ENCODE measurements at places on chromosomes 12 and 14. TPM values are rescaled to one million over a fixed set of nuclear protein-coding genes. Genes with fewer than 3 reads are reported as not detected.

DNA sequence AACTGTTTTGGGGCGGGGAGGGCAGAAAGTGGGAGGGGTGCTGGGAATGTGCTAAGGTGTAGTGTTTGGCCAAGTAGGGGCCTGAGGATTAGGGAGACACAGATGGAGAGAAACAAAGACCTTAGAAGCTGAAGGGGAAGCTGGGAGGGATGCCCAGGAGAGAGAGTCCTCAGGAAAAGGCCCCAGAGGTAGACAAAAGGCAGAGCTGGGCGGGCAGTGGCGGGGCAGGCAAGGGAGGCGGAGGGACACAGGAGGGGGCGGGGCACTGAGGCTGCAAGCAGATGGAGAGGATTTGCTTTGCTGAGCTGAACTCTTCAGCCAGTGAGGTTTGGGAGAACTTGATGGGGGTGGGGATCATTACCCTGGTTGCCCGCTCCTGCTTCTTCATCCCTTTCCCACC is 2.8 kb downstream of the PTMS start:
- no peak for DNase-seq

Gene PIWIL1
- not detected for total RNA-seq

- DNase-seq, result no peak
These were observed 104.3 kb upstream of the PPFIA2 start for GRCh38 chr12:81863406-81863805.

Gene SSTR1
- total RNA-seq, result 0.63 TPM

DNA sequence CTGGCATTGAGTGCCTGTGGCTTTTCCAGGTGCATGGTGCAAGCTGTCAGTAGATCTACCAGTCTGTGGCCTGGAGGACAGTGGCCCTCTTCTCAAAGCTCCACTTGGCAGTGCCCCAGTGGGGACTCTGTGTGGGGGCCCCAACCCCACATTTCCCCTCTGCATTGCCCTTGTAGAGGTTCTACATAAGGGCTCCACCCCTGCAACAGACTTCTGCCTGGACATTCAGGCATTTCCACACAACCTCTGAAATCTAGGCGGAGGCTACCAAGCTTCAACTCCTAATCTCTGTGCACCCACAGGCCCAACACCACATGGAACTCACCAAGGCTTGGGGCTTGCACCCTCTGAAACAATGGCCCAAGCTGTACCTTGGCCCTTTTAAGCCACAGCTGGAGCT is 102.7 kb upstream of the PLEKHG7 start:
- DNase-seq, result no peak

GRCh38 chr14:93011141-93011529 is 88.2 kb downstream of the CHGA start:
- no peak for DNase-seq

Gene PRKD1
- 11.5 TPM for total RNA-seq

Gene ASPG
- total RNA-seq, result not detected

DNA sequence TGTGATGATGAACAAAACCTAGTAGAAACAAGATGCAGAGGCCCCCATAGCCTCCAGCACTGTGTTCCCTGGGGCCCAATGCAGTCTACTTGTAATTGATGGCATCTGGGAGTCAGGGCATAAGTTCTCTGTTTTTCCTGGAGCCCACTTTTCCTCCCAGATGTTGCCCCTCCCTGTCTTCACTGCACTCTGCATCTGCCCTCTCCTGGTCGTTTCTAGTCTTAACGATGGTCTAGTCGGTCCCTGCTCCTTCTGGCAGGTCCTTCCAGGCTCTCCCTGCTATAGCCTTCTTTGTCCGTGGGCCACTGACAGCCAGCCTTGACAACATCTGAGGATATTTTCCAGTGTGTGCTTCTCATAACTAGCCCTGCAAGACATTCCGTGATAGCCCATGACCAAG is 208.3 kb downstream of the GXYLT1 start:
- no peak for DNase-seq

DNA sequence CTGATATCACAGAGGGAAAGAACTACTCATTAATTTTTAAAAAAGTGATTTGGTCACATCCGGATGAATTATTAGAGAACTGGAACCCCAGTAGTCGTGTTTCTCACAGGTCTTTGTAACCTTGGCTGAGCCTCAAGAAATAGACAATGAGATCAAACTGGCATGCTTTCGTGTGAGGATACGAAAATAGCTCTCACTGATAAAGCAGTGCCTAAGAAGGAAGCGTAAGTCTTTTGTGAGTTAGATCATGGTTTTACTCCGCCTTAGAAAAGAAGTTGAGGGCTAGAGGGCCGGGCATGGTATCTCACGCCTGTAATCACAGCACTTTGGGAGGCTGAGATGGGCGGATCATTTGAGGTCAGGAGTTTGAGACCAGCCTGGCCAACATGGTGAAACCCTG is 33.8 kb upstream of the GALNT16 start:
- DNase-seq, result peak; percentile 78

GRCh38 chr12:53198486-53199110 is 8.5 kb downstream of the ITGB7 start:
- DNase-seq, result no peak

Gene FZD10
- total RNA-seq, result not detected

DNA sequence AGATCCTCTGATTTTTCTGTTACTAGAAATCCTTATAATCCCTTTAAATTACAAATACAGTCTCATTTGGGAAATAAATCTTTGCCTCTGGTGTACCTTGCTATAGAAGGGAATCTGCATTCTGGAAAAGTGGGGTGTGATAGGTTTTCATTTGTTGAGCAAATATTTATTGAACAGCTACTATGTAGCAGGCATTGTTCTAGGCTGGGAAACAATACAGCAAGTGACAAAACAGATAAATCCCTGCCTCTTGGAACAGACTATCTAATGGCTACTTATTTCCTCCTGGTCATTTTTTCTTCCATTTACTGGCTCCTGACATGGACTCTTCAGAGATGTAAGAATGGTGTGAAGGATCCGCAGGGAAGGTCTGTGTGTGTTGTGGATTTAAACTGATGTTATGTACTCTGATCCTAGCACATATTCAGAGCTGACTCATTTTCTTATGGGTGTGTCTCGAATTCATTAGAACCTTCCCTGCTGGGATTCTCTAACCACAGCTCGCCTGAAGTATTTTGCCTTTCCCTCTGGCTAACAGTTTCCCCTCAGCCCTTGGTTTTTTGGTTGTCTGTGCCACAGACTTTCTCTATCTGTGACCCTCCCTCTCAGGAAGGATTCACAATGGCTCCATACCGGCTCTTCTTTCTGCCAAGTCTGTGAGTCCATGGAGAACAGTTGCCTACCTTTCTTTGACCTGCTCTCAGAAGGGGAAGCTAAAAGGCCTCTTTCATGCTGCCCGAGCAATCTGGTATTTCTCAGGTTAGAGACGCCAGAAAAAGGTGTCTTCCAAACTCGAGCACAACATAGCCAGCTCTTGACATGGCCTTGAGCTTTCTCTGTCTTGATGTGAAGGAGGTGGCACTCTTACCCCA is 53.7 kb downstream of the TMTC2 start:
- peak; percentile 80 for DNase-seq

DNA sequence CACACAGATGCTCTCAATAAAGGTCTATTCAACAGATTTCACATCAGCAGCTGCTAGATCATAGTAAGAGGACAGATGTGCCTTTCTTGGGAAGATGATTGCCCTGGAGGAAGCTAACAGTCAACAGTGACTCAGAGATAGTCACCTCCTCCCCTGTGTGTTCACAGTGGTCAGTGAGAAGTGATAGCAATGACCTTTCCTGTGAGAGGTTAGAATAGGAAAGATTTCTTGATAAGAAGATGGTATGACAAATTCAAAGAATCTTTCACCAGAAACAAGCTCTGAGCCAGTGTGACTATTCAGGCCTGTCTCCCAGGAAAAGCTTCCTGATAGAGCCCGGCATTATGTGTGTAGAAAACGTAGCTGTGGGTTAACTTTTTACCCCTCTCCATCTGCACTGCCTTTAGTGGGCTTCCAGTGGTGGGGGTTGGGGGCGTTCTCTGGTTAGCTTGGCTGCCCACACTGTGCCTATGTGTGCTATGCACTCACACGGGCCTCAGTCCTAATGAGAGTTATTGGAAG is 66.4 kb upstream of the ARHGAP5 start:
- peak; percentile 39 for DNase-seq

DNA sequence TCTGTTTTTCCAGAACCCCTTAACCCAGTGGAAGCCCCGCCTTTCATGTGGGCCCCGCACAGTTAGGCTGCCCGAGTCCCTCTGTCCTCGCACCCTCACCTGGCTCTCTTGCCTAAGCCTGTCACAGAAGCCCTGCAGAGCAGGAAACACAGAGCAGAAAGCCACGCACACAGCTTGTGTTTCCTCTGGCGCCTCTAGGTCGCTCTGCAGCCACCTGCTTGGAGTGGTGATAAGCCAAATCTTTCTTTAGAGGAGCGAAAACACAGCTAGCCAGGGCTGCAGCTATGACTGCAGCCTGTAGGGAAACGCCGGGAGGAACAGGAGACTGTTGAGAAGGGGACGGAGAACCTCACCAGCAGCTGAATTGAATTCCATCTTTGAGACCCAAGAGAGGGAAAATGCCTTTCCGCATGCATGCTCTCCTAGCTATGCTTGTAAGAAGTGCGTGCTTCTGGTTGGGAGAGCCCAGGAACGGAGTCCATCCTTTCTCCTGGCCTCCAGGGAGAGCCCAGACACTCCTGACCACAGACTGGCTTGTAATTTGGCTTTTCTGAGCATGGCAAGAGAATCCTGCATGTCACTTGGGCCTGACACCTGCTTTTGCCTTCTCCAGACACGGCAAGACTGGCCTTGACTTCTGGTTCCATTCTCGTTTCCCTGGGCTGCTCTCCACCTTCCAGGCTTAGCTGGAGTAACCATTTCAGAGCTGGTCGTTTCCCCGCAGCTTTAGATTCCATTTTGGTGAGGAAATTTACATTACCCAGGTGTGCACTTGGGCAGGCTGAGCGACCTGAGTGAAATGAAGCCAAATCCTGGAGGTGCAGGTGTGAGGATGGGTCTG is 301.6 kb downstream of the CACNA1C start:
- DNase-seq, result no peak

- DNase-seq, result no peak
These were observed 170.6 kb downstream of the MED13L start for GRCh38 chr12:116106870-116107269.

Gene C14orf39
- 0.18 TPM for total RNA-seq

Gene PMCH
- total RNA-seq, result 0.27 TPM

Gene KLRG1
- total RNA-seq, result not detected

Gene ANAPC7
- total RNA-seq, result 25.8 TPM

GRCh38 chr12:124013073-124013472 is 40.1 kb downstream of the ZNF664 start:
- DNase-seq, result no peak

DNA sequence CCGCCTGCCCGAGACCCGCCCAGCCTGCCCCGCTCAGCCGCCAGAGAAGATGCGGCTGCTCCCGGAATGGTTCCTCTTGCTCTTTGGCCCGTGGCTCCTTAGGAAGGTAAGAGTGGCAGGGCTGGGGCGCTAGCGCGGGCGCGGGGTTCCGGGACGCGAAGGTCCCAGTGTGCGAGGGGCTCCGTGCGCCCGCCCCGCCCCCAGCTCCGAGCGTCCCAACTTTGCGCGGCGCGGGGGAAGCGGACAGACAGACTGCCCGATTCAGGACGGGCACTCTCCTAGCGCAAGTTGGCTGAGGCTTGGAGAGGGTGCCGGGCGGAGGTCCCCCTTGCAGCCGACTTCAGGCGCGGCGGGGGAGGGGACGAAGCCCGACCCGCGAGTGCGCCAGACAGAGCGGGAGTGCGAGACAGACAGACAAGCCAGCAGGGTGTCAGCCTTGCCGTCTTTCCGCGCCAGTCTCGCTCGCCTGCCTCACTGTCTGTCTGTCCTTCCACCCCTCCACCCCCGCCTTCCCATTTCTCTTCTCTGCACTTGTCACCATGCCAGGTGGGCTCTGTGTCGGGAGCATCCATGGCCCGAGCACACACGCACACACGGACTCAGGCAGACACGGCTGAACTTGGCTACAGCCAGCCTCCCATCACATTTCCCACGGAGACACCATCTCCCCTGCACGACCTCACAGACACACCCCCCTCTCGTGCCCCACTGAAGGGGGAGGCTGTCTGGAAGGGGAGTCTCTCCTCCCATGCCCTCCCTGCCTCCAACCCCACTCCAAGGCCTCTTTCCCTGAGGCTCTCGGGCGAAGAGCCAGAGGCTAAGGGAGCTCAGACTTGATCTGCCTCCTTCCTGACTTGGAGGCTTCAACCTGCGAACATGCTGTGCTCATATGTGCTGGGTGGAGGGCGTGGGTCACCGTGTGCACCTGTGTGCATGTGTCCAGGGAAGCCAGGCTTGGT is 606 bp downstream of the NXPH4 start:
- DNase-seq, result peak; percentile 48

Gene BRF1
- 28.8 TPM for total RNA-seq

DNA sequence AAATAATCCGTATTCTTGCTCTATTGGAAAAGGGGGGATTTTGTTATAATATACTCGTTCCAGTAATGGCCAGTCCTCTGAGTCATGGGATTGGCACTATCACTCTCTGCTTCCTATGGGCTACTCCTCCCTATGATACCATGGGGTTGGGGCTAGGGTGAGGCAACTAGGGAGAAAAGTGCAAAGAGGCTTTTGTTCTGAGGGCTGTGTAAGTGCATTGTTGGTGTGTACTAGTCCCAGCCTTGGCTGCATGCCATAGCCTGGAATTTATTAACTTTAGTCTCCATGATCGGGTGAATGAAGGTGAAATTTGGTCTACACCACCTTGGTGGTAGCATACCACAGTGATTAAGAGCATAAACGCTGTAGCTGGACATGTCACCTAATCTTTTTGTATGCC is 247.6 kb downstream of the RPAP3 start:
- DNase-seq, result peak; percentile 3

Gene SLC2A14
- not detected for total RNA-seq

- no peak for DNase-seq
These were observed 417 bp downstream of the GLS2 start for GRCh38 chr12:56487448-56488040.

- peak; percentile 67 for DNase-seq
These were observed 93.4 kb downstream of the TSPAN9 start for GRCh38 chr12:3170423-3171194.

GRCh38 chr14:71497645-71498086 is 434.6 kb upstream of the RGS6 start:
- peak; percentile 88 for DNase-seq

Gene NEDD8
- 136 TPM for total RNA-seq

Gene PTPN21
- 10.3 TPM for total RNA-seq

GRCh38 chr12:107011519-107011918 is 24.6 kb upstream of the MTERF2 start:
- DNase-seq, result no peak

DNA sequence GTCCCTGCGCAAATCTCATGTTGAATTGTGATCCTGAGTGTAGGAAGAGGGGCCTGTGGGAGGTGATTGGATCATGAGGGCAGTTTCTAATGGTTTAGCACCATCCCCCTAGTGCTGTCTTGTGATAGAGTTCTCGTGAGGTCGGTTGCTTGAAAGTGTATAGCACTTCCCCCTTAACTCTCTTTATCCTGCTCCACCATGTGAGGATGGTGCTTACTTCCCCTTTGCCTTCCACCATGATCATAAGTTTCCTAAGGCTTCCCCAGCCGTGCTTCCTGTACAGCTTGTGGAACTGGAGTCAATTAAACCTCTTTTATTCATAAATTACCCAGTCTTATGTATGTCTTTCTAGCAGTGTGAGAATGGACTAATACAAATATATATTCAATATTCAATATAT is 303.7 kb upstream of the SEL1L start:
- no peak for DNase-seq

Gene TMEM119
- total RNA-seq, result 164 TPM

Gene BDKRB2
- 7.4 TPM for total RNA-seq

GRCh38 chr12:46830731-46831334 is 5.0 kb upstream of the SLC38A4 start:
- no peak for DNase-seq

GRCh38 chr14:55730592-55731310 is 150.7 kb downstream of the KTN1 start:
- DNase-seq, result peak; percentile 10

All from fibroblast of the aortic adventitia (primary cell).